ENCODE measurements at places on chromosomes 4 and X. TPM values are rescaled to one million over a fixed set of nuclear protein-coding genes. Genes with fewer than 3 reads are reported as not detected.

DNA sequence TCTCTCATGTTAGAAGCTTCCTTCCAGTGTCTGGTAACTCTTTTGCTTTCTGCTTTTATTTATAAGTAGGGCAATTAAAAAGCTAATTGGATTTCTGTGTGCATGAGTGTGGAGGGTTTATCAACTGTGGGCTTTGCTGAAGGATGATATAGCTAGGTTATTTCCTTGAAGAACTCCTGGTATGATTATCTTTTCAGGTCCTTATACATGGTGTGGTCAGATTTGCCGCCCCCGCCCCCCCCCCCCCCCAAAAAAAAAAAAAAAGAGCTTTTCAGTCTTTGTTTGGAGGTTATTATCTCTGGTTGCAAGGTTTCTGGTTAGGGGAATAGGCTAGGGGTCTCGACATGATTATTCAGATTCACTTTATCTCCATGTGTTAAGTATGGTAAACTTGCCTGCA is 35.9 kb downstream of the MOB1B start:
- peaks cover 19% of the 10 kb centered on the region for H3K36me3 ChIP-seq
- no peak overlapping the region for H3K27ac ChIP-seq
- no peaks in the 10 kb centered on the region for H3K27me3 ChIP-seq

Gene TNMD
- total RNA-seq: not detected

DNA sequence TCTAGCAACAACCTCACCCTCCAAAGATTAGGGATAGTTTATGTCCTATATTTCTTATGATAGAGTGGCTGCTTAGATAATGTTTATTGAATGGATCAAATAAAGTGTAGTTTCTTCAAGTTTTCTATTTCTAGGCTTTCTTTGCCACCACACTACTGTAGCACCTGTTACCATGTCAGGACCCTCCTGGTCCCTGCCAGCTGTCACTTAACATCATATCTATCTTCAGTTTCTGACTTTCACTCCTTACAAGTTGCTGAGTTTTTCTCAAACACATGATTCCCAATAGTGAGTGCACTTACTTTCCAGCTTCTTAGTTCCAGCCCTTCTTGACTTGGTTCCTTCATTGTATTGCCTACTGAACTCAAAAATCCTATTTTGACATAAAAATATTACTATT is 593.9 kb upstream of the PITX2 start:
- H3K36me3 ChIP-seq: no peaks in the 10 kb centered on the region
- no peak overlapping the region for H3K27ac ChIP-seq
- no peaks in the 10 kb centered on the region for H3K4me1 ChIP-seq
- DNase-seq: no peak

- no peaks in the 10 kb centered on the region for H3K4me1 ChIP-seq
- H3K27me3 ChIP-seq: no peaks in the 10 kb centered on the region
- no peak overlapping the region for H3K27ac ChIP-seq
- no peak overlapping the region for H3K4me3 ChIP-seq
- DNase-seq: no peak
- H3K36me3 ChIP-seq: no peaks in the 10 kb centered on the region
Measured at GRCh38 chrX:44432641-44433040, 89.2 kb upstream of the EFHC2 start.

GRCh38 chr4:178612733-178613132 is 1170.5 kb upstream of the AGA start:
- no peaks in the 10 kb centered on the region for H3K27me3 ChIP-seq
- no peaks in the 10 kb centered on the region for H3K4me1 ChIP-seq
- peak overlapping the region; percentile 3 for H3K27ac ChIP-seq
- DNase-seq: no peak
- H3K36me3 ChIP-seq: no peaks in the 10 kb centered on the region
- no peak overlapping the region for H3K4me3 ChIP-seq

Gene GSPT2
- 22.2 TPM for total RNA-seq

DNA sequence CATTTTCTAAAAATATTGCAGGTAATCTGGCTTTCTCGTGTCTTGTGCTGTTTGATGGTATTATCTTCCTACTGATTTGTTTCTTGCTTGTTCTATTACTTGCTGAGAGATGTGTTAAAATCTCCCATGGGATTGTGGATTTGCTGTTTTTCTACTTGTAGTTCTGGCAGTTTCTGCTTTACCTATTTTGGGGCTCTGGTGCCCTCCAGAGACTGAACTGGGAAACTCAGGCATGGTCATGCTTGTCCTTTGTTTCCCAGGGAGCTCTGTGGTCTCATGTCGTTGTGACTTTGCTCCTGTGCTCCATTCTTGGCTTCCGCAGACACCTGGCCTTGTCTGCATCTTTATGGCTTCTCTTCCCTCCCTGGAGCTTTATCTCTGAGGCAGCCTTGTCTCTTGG is 39.5 kb downstream of the NSD2 start:
- DNase-seq: peak; percentile 51
- H3K4me1 ChIP-seq: peaks cover 16% of the 10 kb centered on the region
- H3K36me3 ChIP-seq: peaks cover 12% of the 10 kb centered on the region
- peak overlapping the region; percentile 2 for H3K27ac ChIP-seq
- H3K4me3 ChIP-seq: no peak overlapping the region

GRCh38 chrX:110442635-110443034 is 84.0 kb downstream of the RTL9 start:
- no peak overlapping the region for H3K27ac ChIP-seq
- H3K27me3 ChIP-seq: peaks cover 21% of the 10 kb centered on the region
- no peak for DNase-seq
- no peaks in the 10 kb centered on the region for H3K36me3 ChIP-seq

GRCh38 chrX:50865311-50865710 is 45.2 kb upstream of the BMP15 start:
- H3K4me3 ChIP-seq: no peak overlapping the region
- no peaks in the 10 kb centered on the region for H3K36me3 ChIP-seq
- H3K27me3 ChIP-seq: no peaks in the 10 kb centered on the region
- DNase-seq: no peak

- H3K27me3 ChIP-seq: no peaks in the 10 kb centered on the region
- no peak overlapping the region for H3K27ac ChIP-seq
- no peak overlapping the region for H3K4me3 ChIP-seq
- no peaks in the 10 kb centered on the region for H3K36me3 ChIP-seq
- DNase-seq: no peak
- no peaks in the 10 kb centered on the region for H3K4me1 ChIP-seq
Measured at GRCh38 chr4:35247047-35247446, 997.3 kb downstream of the ARAP2 start.

Gene NLGN4X
- total RNA-seq: 57.4 TPM

Gene SYN1
- 4.5 TPM for total RNA-seq

DNA sequence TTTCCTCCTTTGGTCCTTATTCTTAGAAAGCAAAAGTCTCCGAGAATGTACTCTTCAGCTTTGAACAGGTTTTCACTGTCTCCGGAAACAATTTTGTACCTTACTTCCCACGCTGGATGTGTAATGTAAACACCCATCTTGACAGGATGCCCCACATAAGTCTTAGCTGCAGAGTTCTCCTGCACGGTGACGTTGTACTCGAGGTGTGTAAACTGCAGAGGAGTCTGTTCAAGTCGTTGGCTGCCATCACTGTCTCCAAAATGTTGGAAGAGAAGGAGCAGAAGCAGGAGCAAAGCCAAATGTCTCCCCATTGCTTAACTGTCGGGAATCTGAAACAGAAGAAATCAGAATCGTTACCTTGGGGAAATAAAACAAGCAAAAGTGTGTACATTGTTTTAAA is 14.1 kb downstream of the FAT1 start:
- peaks cover 50% of the 10 kb centered on the region for H3K36me3 ChIP-seq
- H3K27ac ChIP-seq: peak overlapping the region; percentile 14
- no peak for DNase-seq
- H3K4me3 ChIP-seq: no peak overlapping the region
- peaks cover 12% of the 10 kb centered on the region for H3K4me1 ChIP-seq
- H3K27me3 ChIP-seq: no peaks in the 10 kb centered on the region

DNA sequence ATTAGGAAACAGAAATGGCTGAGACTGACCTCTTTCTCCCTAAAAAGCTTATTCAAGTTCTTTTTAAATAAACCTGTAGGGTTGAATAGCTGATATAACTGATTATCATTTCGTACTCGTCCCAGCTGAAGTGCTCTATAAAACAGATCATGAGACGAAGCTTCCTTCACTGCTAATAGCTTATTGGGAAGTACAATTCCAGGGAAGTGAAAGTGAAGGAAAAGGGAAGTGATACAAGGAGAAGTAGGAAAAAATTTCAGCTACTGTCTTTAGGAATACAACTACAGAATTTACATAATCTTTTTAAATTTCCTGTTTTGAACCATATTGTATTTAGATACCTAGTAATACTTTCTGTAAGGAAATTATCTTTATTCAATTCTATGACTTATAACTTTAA is 103.0 kb downstream of the SNCA start:
- no peak for DNase-seq
- H3K4me1 ChIP-seq: no peaks in the 10 kb centered on the region
- H3K36me3 ChIP-seq: peaks cover 6% of the 10 kb centered on the region
- no peaks in the 10 kb centered on the region for H3K27me3 ChIP-seq
- no peak overlapping the region for H3K4me3 ChIP-seq

- H3K4me1 ChIP-seq: peaks cover 2% of the 10 kb centered on the region
- no peak overlapping the region for H3K27ac ChIP-seq
- H3K36me3 ChIP-seq: no peaks in the 10 kb centered on the region
- DNase-seq: peak; percentile 18
- no peaks in the 10 kb centered on the region for H3K27me3 ChIP-seq
- no peak overlapping the region for H3K4me3 ChIP-seq
Measured at GRCh38 chrX:39445336-39445735, 644.1 kb downstream of the MID1IP1 start.

DNA sequence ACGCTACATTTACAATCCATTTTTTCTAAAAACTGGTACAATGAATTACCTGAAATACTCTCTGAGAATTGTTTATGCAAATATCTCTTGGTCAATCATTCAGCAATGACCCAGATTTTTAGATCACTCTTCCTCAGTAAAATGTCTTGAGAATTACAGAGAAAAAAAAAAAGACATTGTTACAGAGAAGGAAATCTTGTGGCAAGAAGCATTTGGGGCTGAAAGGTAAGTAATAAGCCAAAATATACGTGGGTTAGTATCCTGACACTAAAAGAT is 19.6 kb upstream of the TET2 start:
- no peak overlapping the region for H3K4me3 ChIP-seq
- H3K36me3 ChIP-seq: no peaks in the 10 kb centered on the region
- H3K27ac ChIP-seq: no peak overlapping the region
- no peaks in the 10 kb centered on the region for H3K4me1 ChIP-seq
- H3K27me3 ChIP-seq: no peaks in the 10 kb centered on the region

Gene CPLX1
- 2.5 TPM for total RNA-seq

Gene IL15
- total RNA-seq: not detected

Gene FAM114A1
- 11.3 TPM for total RNA-seq

GRCh38 chr4:16029262-16029661 is 54.6 kb downstream of the PROM1 start:
- no peaks in the 10 kb centered on the region for H3K27me3 ChIP-seq
- no peaks in the 10 kb centered on the region for H3K36me3 ChIP-seq
- peaks cover 5% of the 10 kb centered on the region for H3K4me1 ChIP-seq

- H3K4me1 ChIP-seq: peaks cover 7% of the 10 kb centered on the region
- H3K27me3 ChIP-seq: no peaks in the 10 kb centered on the region
- no peaks in the 10 kb centered on the region for H3K36me3 ChIP-seq
- H3K4me3 ChIP-seq: no peak overlapping the region
- H3K27ac ChIP-seq: no peak overlapping the region
Measured at GRCh38 chr4:79413886-79414285, 5.9 kb upstream of the GK2 start.

Gene NHSL2
- total RNA-seq: 10.8 TPM

GRCh38 chr4:88803600-88804096 is 106.0 kb upstream of the NAP1L5 start:
- H3K27ac ChIP-seq: no peak overlapping the region
- no peak overlapping the region for H3K4me3 ChIP-seq

All from neural crest cell (in vitro differentiated cells).